ENCODE measurements at places on chromosomes 12 and 14.
A peak's percentile ranks its signal among the peaks of the same experiment; 100 is the strongest.

GRCh38 chr14:96633096-96633495 lies 130.9 kb downstream of the PAPOLA start:
- no peak for DNase-seq

- DNase-seq: no peak
These were observed 206.2 kb downstream of the NAV3 start for GRCh38 chr12:78036874-78037273.

- no peak for DNase-seq
These were observed 577.9 kb upstream of the TBX3 start for GRCh38 chr12:115261691-115262398.

GRCh38 chr12:57551637-57552305 lies 1.9 kb downstream of the KIF5A start:
- DNase-seq: no peak

DNA sequence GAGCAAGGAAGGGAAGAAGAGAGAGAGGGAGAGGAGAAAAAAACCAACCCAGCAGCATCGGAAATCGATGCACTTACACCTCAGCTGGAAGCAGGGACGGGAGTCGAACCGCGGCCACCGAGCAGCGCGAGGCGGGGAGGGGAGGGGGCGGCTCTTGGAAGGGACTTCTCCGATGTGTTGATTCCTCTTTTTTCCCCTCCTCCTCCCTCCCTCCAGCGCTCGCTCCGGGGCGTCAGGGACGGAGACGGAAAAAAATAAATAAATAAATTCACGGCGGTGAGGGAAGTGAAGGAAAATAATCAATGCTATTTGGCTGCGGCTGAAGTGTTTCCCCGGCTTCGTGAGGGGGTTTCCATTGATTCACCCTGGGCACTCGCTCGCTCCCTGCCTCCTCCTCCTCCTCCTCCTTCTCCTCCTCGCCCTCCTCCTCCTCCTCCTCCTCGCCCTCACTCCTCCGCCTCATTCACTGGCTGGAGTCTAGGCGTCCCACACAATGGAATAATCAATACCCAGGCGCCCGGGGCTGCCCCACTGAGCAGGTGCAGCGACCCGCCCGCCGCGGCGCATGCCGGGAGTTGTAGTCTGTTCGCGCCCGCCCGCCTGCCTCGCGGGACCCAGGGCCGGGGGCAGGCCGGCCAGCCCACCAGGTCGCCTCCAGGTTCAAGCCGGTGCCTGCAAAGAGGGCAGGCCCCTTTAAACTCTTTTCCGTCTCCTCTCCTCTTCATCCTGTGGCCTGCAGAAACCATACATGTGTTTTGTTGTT lies at the start of gene ZFHX2:
TSS of gene ZFHX2 (minus strand) at position 500 of the 763 bp plus-strand sequence. CDS start 16,440 bp downstream, outside the sequence.
- DNase-seq: peak; percentile 95

Data from SHP77 (cell line).